Kidney (tissue), 22 donors: ENCODE measurements at places on chromosomes 5 and 9. TPM values are rescaled to one million over a fixed set of nuclear protein-coding genes. Genes with fewer than 3 reads are reported as not detected.

ABHD17B gene
- total RNA-seq = 19.0 TPM

CAVIN4 gene
- 0.13 TPM for total RNA-seq

FBXW2 gene
- total RNA-seq = 67.8 TPM

OCLN gene
- total RNA-seq = 127 TPM

CCNJL gene
- 1.6 TPM for total RNA-seq

MCC gene
- 20.6 TPM for total RNA-seq

ZFP2 gene
- total RNA-seq = 2.7 TPM

SEMA5A gene
- total RNA-seq = 23.3 TPM

FAT2 gene
- 0.13 TPM for total RNA-seq

ARL14EPL gene
- total RNA-seq = not detected

SPATA31D4 gene
- total RNA-seq = not detected

COL15A1 gene
- total RNA-seq = 42.0 TPM

SH3TC2 gene
- total RNA-seq = 1.3 TPM

PCDHA9 gene
- 0.85 TPM for total RNA-seq

LCN15 gene
- total RNA-seq = not detected

SPINK1 gene
- 2.2 TPM for total RNA-seq

CERCAM gene
- 25.5 TPM for total RNA-seq

NIPAL4 gene
- total RNA-seq = not detected

AGXT2 gene
- 8.0 TPM for total RNA-seq

ABITRAM gene
- 11.7 TPM for total RNA-seq

ELAVL2 gene
- total RNA-seq = 0.35 TPM

SPINK6 gene
- total RNA-seq = not detected

OSMR gene
- total RNA-seq = 118 TPM

RANBP3L gene
- total RNA-seq = 7.1 TPM

KIF4B gene
- not detected for total RNA-seq

SPINK13 gene
- 1.6 TPM for total RNA-seq

CEL gene
- 1.0 TPM for total RNA-seq

DCAF12 gene
- 33.0 TPM for total RNA-seq

PCDHB15 gene
- total RNA-seq = 6.0 TPM

PCDHGC5 gene
- total RNA-seq = 1.4 TPM

OR1J2 gene
- total RNA-seq = not detected

CDKN2B gene
- total RNA-seq = 1.8 TPM

CARD9 gene
- 7.0 TPM for total RNA-seq

CCDC69 gene
- total RNA-seq = 22.8 TPM

ADAMTS2 gene
- 13.6 TPM for total RNA-seq

STPG3 gene
- 0.38 TPM for total RNA-seq

GRM6 gene
- total RNA-seq = not detected

SLU7 gene
- total RNA-seq = 56.9 TPM

HOMER1 gene
- total RNA-seq = 9.2 TPM

RIMOC1 gene
- total RNA-seq = 28.9 TPM

UNC5A gene
- total RNA-seq = 1.5 TPM

GLRA1 gene
- total RNA-seq = not detected

ST6GALNAC4 gene
- 31.4 TPM for total RNA-seq

MARCHF3 gene
- 8.0 TPM for total RNA-seq

PCDHB2 gene
- 2.9 TPM for total RNA-seq

TPPP gene
- total RNA-seq = 6.9 TPM

HTR4 gene
- 0.22 TPM for total RNA-seq

TLN1 gene
- 376 TPM for total RNA-seq

SMIM33 gene
- total RNA-seq = 0.13 TPM

NR5A1 gene
- not detected for total RNA-seq

TIMD4 gene
- total RNA-seq = 8.0 TPM

BHMT2 gene
- total RNA-seq = 54.8 TPM

CTSV gene
- total RNA-seq = 0.69 TPM

PCDHGA10 gene
- total RNA-seq = 5.1 TPM

CCIN gene
- 0.13 TPM for total RNA-seq

DPH7 gene
- total RNA-seq = 31.4 TPM

C5orf58 gene
- not detected for total RNA-seq
